ENCODE measurements at places on chromosomes 1 and 21.
A peak's percentile ranks its signal among the peaks of the same experiment; 100 is the strongest.

DNA sequence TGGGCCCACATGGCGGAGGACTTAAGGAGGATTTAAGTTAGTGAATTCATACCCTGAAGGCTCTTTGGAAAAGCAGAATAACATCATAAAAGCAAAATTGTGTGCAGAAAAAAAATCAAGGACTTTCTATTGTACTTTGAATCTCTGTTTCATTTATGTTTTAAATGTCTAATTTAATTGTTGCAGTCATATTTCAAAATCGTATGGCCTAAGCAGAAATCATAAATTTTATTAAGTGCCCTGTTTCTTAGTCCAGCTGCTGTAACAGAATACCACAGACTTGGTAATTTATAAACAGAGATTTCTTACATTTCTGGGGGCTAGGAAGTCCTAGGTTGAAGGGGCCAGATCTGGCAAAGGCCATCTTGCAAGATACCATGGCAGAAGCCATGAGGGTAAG, 555.6 kb downstream of the LTN1 start:
- DNase-seq, result no peak

GRCh38 chr1:239951511-239952140, 140.1 kb upstream of the FMN2 start:
- DNase-seq, result peak; percentile 58

- peak; percentile 68 for DNase-seq
Measured at GRCh38 chr1:207863893-207864535, 46.9 kb downstream of the CD34 start.

DNA sequence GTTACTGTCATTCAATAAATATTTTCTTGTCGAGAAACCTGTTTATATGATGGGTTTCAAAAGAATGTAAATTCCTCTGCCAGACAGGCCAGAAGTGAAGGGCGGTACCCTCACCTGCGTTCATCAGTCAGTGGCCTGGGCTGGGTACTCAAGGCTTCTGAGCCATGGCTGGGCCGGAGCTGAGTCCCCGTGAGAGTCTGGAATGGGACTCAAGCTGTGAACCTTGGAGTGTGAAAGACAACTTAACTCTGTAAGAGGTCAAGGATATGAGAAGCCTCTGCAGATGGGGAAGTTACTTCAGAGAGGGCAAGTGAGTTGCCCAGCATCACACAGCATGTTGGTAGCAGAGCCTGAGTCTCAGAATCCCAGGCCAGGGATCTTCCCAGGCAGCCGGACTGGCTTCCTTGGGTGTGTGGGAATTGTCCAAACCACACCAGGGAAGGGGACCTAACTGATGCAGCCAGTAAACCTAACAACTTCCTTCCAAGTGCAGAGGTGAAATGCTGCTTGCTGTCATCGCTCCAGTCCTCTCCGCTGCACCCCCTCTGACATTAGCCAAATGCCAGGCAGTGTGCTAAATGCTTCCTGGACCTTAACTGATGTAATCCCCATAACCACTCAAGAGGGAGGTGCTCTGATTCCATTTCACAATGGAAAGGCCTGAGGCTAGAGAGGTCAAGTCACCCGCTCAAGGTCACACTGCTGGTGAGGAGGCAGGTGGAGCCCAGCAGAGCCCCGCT, 4.8 kb downstream of the DISP3 start:
- no peak for DNase-seq

- no peak for DNase-seq
Measured at GRCh38 chr1:238232084-238232710, 341.5 kb upstream of the ZP4 start.

DNA sequence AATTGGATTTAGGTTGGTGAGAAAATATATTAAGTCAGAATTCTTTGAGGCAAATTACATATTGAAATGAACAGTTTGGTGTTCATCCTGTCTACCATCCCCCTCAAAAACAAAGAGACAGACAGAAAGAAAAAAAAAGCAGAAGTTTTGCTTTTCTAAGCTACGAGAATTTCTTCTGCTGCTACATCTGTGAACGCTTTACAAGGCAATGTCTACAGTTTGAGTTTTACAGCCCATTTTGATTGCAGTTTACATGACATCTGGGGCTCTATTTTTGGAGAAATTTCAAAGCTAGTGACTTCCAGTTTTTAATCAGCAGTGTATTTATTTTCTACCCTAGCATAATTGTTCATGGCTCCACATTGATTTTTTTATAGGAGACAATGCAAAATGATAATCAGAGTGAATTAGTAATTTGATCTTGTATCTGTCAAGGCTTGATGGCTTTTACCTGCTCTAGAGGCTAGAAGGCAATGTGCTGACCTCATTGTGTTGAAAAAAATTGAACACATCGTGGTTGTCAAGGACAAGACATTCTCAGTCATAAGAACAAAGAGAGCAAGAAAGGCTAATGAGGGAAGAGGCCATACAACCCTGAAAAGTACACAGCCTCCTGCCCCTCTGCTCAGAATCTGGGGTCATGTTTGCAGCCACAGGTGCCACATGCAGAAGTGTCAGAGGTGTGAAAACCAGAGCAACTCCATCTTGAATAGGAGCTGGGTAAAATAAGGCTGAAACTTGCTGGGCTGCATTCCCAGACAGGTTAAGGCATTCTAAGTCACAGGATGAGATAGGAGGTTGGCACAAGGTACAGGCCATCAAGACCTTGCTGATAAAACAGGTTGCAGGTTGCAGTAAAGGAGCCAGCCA, 201.0 kb upstream of the CAMK1G start:
- DNase-seq, result no peak

- peak; percentile 51 for DNase-seq
Measured at GRCh38 chr1:154751690-154752089, 118.4 kb downstream of the KCNN3 start.

GRCh38 chr1:31750858-31751510, 13.2 kb downstream of the ADGRB2 start:
- peak; percentile 26 for DNase-seq

DNA sequence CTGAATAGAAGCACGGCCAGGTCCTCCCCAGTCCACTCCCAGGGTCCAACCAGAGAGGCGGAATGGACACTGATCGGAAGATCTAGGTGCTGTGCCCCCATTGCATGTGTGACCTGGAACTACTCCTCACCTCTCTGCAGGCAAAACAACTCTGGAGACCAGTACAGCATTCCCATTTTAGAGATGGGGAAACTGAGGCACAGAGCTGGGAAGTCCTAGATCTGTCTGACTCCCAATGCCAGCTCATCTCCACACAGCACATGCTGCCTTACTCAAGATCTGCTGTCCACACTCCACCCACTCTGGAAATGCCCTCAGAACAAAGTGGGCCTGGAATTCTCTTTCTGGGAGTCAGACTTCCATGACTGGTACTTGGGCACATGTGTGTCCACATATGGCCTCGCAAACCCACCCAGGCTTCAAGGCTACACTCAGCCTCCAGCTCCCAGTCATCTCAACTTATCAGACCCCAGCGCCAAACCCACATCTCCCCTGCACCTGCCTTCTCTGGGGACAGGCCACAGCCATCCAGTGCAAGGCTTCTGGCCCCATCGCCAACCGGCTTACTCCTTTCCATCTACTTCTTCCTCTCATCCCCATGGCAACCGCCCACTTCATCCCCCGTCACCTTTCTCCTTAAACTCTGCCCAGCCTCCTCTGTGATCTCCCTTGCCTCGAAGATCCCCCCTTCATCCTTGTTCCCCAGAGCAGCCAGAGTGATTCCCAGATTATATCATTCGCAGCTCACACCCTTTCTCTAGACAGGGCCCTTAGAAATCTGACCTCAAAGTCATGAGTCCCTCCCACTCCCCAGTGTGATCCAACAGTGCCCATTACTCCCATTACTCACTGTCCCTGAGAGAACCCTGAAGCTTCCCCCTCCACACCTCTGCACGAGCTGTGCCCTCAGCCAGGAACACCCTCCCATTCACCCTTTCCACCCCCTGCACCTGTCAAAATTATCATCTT, 2.7 kb downstream of the COL8A2 start:
- DNase-seq, result no peak

DNA sequence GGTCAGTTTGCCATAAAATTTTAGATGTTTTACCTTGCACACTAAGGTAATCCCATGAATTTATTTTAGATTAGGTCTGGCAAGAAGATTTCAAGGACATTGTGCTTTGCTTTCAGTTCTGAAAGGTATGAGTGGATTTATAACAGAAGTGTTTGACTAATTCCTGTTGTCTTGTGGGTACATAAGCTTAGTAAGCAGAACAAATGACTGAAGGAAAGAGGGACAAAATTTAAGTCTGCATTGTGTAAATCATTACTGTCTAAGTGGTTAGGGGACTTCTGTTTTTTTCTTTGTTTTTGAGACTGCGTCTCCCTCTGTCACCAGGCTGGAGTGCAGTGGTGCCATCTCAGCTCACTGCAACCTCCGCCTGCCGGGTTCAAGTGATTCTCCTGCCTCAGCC, 60.1 kb downstream of the PKN2 start:
- DNase-seq, result no peak

- DNase-seq, result no peak
Measured at GRCh38 chr1:33339413-33339812, 18.5 kb upstream of the A3GALT2 start.

DNA sequence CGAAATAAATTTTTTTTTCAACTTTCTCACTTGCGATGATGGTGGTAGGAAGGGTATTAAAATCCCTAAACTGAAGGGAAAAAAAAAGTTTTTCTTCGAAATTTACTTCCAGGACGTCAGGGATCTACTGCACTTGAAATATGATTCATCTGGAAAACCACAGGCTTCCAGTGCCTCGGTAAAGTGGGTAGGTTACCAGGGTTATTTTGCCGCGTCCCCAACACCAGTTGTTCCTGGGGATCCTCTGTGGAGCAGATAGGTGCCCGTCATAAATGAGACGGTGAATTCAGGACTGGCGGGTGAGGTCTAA, 773 bp downstream of the RABIF start:
- no peak for DNase-seq

DNA sequence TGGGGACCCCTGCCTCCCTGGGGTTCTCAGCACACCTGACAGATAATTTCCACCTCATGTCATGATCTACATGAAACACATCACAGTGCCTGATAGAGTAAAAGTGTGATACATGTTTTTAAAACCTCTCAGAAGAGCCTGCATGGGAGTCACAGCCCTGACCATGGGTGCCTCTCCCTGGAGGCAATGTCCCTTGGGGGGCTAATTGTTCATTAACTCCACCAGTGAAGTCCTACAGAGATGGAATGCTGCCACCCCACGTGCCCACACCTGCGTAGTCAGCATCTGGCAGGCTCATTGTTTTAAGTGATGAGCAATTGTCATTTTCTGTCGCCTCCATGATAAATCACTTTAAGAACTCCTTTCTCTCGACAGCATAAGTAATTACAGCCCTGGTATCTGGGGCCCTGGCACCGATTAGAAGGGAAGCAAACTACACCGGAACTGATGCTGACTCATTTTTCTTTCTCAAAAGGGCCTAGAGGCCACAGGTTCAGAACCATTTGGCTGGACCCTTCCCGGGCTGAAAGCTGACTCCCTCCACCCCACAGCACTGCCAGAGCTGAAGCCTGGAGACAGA, 109.6 kb upstream of the GJB5 start:
- no peak for DNase-seq

DNA sequence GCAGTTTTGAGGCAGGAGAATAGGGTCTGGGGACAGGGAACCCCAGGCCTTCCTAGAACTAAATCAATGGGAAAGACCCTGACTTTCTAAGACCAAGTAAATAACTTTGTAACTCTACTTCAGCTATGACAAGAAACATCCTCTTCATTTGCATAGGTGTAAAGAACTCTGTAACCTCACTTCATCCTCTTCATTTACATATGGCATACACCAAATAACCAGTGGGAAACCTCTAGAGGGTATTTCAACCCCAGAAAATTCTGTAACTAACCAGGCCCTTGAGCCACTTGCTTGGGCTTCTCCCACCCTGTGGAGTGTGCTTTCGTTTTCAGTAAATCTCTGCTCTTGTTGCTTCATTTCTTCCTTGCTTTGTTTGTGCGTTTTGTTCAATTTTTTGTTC, 495.6 kb downstream of the SIPA1L2 start:
- DNase-seq, result no peak

DNA sequence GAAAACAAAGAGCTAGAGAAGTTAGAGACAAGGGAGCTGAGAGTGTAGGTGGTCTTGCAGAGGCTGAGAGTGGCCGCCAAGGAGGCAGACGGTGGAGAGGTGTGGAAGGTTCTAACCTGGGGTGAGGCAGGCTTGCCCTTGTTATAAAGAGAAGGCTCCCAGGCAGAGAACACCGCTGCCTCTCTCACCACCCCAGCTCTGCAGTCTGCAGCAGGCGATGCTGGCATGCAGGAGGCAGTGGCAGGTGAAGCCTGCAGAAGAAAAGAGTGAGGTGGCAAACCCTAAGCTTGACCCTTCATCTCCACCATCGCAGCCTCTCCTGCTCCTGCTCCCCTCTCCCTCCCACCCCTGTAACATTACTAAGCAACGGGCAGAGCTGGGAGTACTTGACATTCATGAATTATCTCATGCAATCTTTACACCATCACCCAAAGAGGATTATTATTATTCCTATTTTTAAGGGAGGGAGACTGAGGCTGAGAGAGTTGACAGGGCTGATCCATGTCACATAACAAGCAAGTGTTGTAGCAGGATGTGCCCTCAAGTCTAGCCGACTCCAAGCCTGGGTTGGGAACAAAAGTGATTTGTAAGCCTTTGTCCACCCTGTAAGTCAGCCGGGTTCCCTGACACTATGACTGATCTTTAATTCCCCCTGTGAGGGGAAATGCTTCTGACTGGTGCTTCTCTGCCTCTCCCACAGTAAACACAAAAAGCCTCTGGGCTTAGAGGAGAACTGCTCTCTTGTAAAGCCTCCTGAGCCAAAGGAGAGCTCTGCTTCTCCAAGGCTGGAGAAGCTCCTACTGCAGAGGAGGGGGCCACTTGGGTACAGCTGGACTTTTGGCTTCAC, 36.1 kb downstream of the KANK4 start:
- DNase-seq, result no peak

DNA sequence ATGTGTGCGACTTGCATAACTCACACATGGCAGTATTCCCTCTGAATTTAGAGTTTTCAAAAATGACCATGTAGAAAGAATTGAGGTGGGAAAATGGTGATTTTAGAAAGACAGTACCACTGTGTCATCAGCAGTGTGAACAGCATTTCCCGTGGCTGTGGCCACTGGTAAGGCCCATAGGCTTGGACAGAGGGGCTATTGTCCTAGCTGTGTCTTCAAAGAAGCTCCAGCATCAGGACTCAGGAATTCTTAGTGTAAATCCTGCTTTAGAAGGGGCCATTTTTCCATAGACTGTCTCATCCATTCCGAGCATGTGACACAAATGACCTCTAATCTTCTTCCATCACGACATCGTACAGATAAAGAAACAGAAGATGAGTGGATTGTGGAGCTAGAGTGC, 119.3 kb upstream of the BACE2 start:
- DNase-seq, result no peak

GRCh38 chr1:25774921-25775771, 24.8 kb upstream of the SELENON start:
- peak; percentile 92 for DNase-seq

DNA sequence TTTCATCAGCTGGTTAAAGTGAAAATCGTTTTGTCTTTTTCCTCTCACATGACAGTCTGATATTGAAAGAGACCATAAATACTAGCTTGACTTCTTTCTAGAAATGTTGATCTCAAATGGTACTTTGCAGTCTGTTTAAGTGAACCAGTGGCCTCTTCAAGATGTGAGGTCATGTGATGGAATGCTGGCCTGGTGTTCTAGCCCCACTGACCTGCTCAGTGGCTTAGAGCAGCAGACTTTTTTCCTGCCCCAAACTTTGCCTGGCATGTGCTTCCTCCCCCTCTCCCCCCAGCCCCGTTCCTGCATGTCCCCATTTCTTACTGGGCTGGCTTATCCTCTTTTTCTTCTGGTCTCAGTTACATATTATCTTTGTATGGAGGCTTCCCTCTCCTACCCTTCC, 34.3 kb downstream of the ZYG11A start:
- DNase-seq, result no peak
